PC-9 (cell line): ENCODE measurements at places on chromosomes 7 and 10. TPM values are rescaled to one million over a fixed set of nuclear protein-coding genes. Genes with fewer than 3 reads are reported as not detected.

Gene PTF1A
- total RNA-seq, result not detected in 2 replicates

Gene GPR146
- total RNA-seq, result 3.4 and 4.3 TPM in 2 replicates

Gene CADPS2
- total RNA-seq, result 9.9 and 11.9 TPM in 2 replicates

Gene SLC26A5
- not detected in 2 replicates for total RNA-seq

Gene LRRC18
- total RNA-seq, result not detected in 2 replicates

Gene CSGALNACT2
- total RNA-seq, result 7.2 and 8.5 TPM in 2 replicates

Gene RAB19
- total RNA-seq, result 7.8 and 9.1 TPM in 2 replicates

Gene ABCB1
- not detected in 2 replicates for total RNA-seq

Gene MYO3A
- total RNA-seq, result not detected in 2 replicates

Gene DYDC2
- not detected in 2 replicates for total RNA-seq

Gene MOGAT3
- total RNA-seq, result not detected in 2 replicates

Gene ZNF804B
- not detected in 2 replicates for total RNA-seq

Gene SPDYE2B
- not detected in 2 replicates for total RNA-seq

Gene EPO
- total RNA-seq, result 0.30 and 0.44 TPM in 2 replicates
